ENCODE measurements at places on chromosomes 6 and 20.

DNA sequence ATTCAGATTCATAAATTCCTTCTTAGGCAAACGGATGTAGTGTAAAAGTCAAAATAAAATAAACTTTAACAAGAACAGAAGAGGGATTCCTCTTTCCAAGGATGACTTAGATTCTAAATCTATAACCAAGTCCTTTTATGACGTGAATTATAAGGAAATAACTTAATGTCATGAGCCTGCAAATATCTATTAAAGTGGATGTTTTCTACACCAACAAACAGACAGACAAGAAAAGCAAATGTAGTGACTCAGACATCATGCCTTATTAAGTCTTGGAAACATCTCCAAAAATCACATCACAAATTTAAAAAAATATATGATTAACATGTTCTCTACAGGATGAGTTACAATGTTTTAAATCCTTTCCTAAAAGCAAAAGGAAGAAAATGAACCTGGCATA, 397.1 kb downstream of the ESR1 start:
- DNase-seq = no peak

DNA sequence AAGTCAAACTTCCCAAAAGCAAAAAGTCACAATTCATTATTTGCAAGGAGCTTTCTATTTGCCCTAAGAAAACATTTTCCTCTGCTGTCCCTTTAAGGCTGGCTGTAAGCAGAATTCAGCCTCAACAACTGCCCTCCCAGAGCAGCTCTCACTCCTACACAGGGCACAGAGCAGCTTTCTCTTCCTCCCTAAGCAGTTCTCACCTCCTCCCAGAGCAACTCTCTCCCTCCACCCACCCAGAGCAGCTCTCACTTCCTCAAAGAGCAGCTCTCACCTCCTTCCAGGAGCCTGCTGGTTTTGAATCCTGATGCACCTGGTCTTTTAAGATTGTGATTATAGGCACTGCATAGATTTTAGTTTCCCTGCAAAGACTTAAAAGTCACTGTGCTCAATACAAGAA, 120.6 kb upstream of the TMEM181 start:
- no peak for DNase-seq

GRCh38 chr6:7311176-7311575, 1.8 kb downstream of the SSR1 start:
- no peak for DNase-seq

DNA sequence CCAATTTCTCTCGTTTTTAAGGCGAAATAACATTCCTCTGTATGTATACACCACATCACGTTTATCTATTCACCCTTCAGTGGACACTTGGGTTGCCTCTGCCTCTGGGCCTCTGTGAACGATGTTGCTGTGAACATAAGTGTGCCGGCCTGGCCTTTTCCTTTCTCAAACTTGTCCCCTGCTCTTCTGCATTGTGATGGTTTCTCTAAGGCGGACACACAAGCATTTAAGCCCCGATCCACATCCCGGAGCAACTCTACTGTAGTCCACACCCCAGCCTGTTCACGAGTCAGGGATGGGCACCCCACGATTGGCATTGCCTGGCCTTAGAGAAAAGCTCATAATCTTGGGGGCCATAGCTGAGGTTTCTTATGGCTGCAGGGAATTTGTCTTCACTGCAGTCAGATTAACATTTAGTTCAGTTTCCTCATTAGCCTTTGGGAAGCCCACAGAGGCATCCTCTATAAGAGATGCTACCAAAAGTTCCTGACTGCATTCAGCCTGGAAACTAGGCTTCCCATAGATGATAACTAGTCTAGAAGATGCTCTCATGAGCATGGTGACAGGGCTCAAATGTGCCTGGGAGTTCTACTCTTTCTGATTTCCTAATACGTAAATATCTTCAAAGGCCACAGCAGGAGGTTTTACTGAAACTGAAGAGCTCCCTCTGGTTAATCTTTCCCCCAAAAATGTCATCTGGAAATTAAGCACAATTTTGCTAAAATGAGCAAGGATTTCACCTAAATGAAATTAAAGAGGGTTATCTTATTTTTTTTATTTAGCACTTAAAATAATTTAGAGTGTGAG, 762 bp downstream of the ZC3H12D start:
- DNase-seq = no peak

GRCh38 chr6:85660181-85660611, 17.5 kb upstream of the SYNCRIP start:
- DNase-seq = no peak

- no peak for DNase-seq
Measured at GRCh38 chr20:22001886-22002285, 296.4 kb downstream of the PAX1 start.

DNA sequence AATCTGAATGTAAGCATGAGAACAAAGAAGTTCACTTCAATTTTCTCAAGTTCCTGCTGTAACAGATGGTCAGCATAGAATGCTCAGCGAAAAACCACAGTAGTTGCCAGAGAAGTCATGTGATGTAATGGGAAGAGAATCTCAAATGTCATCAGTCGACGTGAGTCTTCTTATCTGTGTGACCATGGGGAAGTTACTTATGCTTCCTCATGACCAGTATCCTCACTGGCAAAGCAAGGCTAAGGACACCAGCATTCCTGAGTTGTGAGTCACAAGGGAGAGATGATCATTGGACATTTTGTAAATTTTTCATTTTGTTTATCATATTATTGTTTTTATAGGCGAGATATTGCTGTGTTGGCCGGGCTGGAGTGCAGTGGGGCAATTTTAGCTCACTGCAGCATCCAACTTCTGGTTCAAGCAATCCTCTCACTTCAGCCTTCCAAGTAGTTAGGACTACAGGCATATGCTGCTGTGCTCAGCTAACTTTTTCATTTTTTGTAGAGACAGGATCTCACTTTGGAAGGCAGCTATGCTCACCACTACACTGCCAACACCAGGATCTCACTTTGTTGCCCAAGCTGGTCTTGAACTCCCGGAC, 21.9 kb downstream of the SGK1 start:
- DNase-seq = no peak

DNA sequence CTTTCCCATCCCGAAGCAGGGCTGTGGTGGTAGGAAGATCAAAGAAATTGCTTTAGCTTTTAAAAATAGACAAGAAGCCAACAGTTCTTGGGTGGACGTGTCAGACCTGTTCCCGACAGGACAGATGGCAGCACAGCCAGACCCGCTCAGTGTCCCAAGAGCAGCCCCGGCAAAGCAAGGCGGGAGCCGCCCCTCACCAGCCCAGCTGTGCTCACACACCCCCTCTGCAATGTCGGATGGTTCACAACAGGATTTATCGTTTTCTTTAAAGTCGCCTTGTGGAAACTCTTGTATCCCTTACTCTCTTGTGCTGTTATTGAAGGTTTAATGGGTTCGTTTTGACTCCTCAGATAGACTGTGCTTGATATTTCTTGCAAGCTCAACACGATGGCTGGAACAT, 302.4 kb downstream of the THBS2 start:
- DNase-seq = no peak

GRCh38 chr6:159913862-159914564, 23.2 kb downstream of the MAS1 start:
- no peak for DNase-seq

GRCh38 chr6:111522393-111523020, 39.5 kb upstream of the REV3L start:
- DNase-seq = no peak

GRCh38 chr20:45782890-45783289, 8.8 kb downstream of the WFDC3 start:
- no peak for DNase-seq

DNA sequence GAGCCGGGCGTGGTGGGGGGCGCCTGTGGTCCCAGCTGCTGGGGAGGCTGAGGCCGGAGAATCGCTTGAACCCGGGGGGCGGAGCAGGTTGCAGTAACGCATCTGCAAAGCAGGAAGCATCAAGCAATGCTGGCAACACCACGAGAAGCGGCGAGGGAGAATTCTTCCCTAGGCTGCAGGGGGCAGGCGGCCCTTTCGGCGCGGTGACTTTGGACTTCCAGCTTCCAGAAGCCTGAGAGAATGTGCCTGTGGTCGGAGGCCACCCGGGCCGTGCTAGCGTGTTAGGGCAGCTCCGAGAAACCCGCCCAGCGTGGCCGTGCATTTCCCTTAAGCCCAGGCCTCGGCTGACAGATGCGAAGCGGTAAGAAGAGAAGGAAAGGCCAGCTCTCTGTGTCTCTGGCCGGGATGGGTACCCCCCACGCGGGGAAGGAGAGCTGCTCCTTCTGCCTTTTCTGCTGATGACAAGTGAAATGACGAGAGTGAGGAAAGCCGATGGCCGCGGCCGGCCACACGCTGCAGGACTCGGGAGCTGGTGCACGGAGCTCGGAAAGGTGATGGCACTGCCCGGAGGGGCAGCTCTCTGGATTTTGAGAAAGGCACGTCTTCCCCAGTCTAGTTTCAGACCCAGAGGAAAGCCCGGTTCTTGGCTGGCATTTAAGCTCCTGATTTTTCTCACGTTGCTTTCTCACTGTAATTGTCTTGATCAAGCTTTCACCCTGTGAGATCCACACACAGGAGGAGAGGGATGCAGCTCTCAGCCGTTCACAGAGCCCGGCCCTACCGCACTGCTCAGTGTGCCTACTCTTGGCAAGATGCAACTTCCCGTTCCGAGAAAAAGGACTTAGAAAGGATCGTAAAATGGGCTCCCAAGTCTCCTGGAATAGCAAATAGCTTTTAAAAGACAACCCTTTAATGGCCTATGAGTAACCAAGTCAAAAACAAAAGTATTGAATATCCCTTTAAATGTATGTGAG, 68.3 kb upstream of the EXOC2 start:
- DNase-seq = no peak

DNA sequence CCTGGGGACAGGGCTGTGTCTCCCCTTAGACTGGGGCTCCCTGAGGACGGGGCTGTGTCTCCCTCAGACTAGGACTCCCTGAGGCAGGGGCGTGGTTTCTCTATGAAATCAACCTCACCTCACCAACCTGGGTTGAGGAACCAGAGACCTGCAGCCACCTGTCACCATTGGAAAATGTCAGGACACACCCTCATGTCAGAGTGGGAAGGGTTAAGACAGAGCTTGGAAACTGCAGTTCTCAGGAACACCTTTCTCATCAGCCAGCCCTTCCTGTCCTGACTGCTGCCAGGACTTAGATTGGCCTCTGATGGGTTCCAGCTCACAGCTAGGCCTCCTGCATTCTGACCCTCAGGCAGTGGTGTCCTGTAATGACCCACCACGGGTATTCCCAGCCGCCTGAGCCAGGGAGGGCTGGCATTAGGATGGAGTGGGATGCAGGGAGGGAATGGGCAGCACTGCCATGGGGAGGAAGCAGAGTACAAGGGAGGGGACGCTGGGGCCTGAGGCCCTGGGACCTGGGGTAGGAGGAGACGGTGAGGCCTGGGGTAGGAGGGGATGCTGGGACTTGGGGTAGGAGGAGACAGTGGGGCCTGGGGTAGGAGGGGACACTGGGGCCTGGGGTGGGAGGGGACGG, 76.3 kb downstream of the MRPL14 start:
- no peak for DNase-seq

- DNase-seq = no peak
Measured at GRCh38 chr20:57287007-57287880, 20.8 kb upstream of the BMP7 start.

GRCh38 chr20:52105442-52106422, 85.8 kb downstream of the ZFP64 start:
- no peak for DNase-seq

DNA sequence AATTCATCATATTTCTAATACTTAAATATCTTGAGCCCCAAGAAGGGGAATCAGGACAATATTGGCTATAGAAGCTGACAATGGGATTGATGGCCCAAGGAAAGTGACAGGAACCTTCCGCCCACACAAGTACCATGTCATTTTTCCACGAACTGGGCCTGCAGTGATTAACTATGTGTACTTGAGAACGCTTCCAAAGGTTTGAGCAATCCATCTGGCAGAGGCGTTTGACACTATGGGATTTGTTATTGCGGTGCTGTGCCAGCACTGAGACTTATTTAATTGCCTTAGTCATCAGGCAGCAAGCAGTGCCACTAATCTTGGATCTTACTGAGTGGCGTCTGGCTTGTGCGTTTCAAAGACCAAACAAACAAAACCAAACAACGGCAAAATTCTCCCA, 135.6 kb upstream of the UST start:
- no peak for DNase-seq

DNA sequence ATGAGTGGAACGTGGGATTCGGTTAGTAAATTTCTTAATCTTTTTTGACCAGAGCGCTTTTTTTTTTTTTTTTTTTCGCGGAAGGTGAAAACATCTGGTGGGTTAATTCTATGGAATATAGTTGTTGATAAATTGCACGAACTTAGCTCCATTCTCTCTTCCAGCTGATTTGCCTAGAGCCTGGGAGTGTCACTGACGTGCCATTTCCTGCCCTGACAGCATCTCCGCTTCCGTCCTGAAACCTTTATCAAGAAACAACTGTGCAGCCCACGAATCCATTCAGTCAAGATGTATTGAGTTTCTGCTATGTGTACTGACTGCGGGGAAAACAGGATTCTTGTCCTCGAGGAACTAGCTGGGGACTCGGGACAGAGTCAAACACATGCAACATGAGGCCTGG, 59.5 kb upstream of the TGM3 start:
- no peak for DNase-seq

- no peak for DNase-seq
Measured at GRCh38 chr6:34695729-34696188, 808 bp downstream of the ILRUN start.
